Fibroblast of skin of back (primary cell): ENCODE measurements at places on chromosomes 13 and 19.

- no peak for DNase-seq
Observed at GRCh38 chr13:27295096-27295495, 24.5 kb downstream of the RASL11A start.

DNA sequence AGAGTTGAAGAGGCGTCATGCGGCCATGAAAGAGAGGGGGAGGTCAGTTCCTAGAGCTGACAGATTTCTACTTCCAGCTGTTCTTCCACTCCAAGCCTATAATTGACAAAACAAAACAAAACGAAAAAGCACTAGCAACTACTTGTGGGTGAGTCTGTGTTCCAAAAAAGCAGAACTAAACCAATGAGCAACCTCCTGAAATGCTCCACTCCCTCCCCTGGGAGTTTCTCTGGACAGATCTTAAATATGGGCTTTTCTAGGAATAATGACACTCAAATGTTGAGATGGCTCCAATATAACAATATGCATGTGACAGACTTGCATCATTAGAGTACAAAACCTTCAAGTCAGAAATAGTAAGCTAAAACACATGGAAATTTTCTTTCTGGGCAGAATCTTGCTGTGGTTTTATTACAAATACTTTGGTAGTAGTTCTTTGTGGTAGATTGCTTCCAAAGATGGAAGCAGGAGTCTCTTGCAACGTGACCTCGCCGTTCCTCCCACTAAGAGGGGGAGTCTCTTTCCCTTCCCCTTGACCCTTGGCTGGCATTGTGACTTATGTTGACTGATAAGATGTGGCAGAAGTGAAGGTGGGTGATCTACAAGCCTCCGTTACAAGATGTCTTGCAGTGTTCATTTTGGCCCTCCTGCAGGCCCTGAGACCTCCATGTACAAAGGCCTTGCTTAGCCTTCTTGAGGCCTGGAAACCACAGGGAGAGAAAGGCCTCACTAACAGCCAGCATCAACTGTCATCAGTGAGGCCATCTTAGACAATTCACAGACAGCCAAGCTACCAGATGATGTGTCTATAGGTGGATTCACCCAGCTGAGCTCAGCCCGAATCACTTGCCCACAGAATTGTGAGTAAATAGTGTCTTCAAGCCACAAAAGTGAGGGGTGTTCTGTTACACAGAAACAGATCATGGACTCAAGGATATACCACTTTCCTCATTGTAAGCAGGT lies 173.1 kb upstream of the RFC3 start:
- DNase-seq = no peak

DNA sequence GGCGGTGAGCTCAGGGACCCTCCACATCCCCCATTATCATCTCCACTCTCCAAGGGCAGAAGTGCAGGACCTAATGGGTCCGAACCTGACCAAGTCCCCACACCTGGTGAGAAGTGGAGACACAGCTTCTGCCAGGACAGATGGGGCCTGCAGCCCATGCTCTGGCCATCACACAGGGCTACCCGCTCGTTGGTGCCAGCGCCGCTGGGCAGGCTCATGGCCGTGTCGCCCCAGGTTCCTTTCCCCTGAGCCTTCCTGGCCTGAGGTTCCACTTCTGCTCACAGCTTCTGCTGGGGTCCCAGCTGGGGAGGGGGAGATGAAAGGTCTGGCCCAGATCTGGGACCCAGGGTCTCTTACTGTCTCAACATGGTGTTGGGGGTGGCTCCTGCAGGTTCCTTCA lies 48.4 kb upstream of the KCTD15 start:
- DNase-seq = no peak

DNA sequence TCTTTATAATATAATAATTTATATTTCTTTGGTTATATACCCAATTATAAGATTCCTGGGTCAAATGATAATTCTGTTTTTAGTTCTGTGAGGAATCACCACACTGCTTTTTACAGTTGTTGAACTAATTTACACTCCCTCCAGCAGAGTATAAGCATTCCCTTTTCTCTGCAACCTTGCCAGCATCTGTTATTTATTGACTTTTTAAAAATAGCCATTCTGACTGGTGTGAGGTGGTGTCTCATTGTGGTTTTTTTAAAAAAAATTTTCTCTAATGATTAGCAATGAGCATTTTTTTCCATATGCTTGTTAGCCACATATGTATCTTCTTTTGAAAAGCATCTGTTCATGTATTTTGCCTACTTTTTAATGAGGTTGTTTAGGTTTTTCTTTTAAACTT lies 122.2 kb downstream of the ZNF486 start:
- DNase-seq = no peak

DNA sequence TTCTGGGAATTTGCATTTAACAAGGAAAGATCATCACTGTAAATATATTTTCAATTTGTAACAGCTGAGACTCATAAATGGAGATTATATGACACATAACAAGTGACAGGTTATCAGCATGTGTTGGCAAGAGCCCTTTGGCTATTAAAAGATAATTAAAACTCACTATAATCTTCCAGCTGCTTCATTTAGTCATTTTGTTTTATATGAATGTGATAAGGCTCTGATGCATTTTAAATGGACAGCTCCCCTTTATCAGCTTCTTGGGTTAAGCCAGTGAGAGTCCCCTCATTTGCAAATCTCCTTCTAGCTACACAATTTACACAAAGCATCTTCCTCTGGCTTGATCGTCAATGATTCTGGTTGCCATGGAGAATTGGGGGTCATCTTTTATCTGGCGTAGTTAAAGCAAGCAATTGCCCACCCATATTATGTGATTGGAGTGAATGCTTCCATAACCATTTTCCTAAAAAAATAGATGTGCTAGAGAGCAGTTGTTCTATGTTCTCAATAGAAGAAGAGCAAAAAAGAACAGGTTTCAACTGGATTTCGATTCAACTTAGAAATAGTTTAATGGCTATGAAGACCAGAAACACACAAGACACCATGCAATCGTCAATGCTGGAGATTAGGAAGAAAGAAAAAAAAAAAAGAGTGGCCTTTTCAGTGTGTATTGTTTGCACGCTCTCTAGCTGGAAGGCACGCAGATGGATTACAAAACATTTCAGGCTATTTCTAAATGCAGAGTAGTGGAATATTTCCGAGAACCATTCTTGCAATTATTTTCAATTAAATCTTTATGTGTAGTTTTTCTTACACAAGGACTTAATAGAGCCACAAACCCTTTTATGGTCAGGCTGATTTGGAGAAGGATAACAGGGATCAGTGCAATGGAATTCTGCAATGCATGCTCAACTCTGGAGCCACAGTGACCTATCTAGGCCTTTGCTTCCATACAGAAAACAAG lies 27.4 kb downstream of the STARD13 start:
- DNase-seq = peak; percentile 33

- DNase-seq = no peak
Observed at GRCh38 chr13:38821770-38822551, 135.1 kb downstream of the FREM2 start.

- no peak for DNase-seq
Observed at GRCh38 chr13:20136781-20137703, 23.8 kb downstream of the GJA3 start.

DNA sequence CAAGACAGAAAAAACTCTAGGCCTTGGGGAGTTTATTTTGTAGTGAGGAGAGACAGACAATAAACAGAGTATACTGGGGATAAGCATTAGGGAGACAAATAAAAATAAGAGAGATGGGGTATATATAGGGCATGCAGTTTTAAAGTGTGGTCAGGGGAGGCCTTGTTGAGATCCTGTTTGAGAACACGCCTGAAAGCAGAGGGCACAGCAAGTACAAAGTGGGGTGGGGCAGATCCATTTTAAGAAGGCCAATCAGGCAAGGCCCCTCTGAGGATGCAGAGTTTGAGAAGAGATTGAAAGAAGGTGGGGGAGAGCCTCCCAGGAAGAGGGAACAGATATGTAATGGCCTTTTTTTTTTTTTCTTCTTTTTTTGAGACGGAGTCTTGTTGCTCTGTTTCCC lies 2.1 kb downstream of the PPP2R1A start:
- DNase-seq = no peak

DNA sequence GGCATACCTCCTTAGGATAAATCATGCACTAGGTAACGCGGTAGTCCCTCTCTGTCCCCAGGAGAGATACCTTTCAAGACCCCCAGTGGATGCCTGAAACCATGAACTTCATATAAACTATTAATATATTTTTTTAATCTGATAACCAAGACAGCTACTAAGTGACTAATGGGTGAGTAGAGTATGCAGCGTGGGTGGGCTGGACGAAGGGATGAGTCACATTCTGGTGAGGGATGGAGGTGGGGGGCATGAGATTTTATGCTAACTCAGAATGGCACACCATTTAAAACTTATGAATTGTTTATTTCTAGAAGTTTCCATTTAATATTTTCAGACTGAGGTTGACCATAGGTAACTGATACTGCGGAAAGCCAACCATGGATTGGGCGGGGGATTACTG lies 46.2 kb downstream of the CDK8 start:
- DNase-seq = peak; percentile 88

- DNase-seq = no peak
Observed at GRCh38 chr13:27158335-27158734, 13.3 kb downstream of the USP12 start.

- DNase-seq = no peak
Observed at GRCh38 chr19:17061205-17061604, 14.0 kb downstream of the HAUS8 start.

DNA sequence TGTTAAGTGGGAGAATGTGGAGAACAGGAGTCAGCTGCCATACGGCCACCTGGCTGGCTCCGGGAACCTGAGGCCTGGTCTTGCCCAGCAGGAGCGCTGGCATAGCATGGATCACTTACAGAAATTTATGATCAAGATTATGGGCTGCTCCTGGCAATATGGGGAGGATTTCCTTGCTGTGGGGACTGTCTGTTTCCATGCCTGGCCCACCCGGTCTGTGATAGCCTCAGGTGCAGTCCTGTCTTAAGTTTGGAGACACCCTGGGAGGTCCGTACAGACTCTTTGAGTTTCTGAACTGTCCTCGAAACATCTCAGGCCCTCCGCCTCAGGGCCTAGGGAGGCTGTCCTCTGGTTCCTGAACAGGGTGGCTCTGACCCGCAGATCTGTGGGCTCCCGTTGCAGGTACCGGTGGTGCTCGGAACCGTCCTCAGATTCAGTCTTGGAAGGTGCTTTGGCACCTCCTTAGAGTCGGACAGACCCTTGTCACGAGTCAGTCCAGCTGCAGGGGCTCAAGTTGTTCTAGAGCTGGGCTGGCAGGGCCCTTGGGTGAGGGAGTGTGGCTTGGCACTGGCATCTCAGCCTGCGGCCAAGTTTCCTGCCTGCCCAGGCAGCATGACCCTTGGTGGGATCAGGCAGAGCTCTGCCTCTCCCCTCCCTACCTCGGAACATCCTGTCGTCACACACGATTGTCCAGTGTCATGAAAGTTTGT lies 4.9 kb downstream of the TFDP1 start:
- no peak for DNase-seq

- DNase-seq = no peak
Observed at GRCh38 chr19:8501516-8501915, 924 bp downstream of the PRAM1 start.

- DNase-seq = no peak
Observed at GRCh38 chr13:112350300-112350699, 25.9 kb upstream of the SPACA7 start.

- DNase-seq = peak; percentile 70
Observed at GRCh38 chr13:99018418-99019180, 40.7 kb upstream of the DOCK9 start.

DNA sequence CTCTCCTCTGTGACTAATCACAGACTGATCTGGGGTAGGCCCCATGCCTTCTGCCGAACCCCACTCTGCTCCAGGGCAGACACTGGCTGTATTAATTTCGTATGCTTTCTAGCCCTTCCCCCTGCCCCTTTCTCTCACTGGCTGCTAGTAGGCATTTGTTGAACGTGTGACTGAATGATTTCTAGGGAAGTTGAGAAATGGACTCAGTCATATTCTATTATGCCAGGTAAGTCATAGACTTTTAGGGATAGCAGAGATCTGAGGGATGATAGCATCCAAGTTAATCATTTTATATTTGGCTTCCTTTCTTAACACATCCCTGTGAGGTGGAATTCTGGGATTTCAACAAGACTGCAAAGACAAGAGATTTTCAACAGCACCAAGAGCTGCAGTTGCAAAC lies 166.4 kb downstream of the FGF9 start:
- DNase-seq = no peak

- DNase-seq = no peak
Observed at GRCh38 chr19:48959341-48960239, 4.9 kb downstream of the BAX start.

DNA sequence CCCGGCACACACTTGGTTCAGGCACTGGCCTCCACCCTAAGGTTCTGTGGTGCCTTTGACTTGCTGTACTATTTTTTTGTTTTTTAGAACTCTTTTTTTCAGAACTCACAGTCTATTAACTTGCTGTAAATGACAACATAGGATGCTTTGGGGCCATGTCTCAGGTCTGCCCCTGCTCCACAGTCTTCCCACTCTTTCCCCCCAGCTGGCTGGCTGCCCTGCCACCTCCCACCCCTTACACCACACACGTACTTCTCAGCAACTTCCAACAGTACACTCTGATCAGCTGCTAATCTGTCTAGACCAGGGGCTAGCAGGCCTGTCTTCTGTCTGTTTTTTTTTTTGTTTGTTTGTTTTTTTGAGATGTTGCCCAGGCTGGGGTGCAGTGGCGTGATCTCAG lies 8.1 kb downstream of the C19orf44 start:
- DNase-seq = no peak

GRCh38 chr19:7507884-7508283 lies 8.0 kb upstream of the ZNF358 start:
- DNase-seq = peak; percentile 81
